MCF 10A (cell line): ENCODE measurements at places on chromosomes 2 and 18. TPM values are rescaled to one million over a fixed set of nuclear protein-coding genes. Genes with fewer than 3 reads are reported as not detected.

GRCh38 chr2:40310303-40310702 is 141.6 kb downstream of the SLC8A1 start:
- DNase-seq, result no peak

DNA sequence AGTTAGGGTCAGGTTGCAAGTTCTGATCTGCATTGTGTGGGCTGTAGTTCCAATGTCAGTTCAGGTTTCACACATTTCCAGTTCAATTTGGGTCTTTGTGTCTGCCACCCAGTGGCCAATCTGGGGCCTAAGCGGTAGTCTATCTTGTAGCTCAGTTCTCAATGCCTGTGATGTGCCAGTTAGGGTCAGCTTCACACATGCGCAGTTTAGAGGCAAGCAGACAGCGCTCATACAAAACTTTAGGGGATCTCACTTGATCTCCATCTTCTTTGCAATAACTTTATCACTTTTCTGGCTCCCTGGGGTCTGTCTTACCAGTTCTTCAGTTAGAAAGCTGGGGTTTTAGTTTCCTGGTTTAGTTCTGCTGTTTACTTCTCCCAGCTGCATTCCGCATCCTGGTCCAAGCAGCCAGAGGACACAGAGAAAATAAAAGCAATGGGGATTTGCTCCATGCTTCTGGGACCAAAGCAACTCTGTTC is 11.0 kb upstream of the ZNF24 start:
- peak; percentile 72 for DNase-seq

GRCh38 chr2:152028182-152028862 is 70.5 kb downstream of the CACNB4 start:
- peak; percentile 53 for DNase-seq

DNA sequence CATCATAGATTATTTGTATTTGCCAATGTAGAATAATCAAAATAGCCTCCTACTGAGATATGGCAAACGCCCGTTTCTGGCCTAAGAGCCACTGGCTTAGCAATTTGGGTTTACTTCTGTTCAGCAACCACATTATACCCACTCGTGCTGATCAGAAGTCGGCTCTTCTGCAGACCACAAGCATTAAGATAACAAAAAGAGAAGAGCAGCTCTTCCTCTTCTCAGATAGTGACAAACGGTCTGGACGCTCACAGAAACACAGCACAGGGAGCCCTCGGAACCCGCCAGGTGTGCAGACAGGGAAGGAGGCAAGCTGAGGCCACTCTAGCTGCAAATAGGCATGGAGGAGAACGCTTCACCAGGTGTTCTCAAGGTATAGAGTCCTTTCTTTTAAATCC is 164.0 kb downstream of the HDAC4 start:
- DNase-seq, result no peak

DNA sequence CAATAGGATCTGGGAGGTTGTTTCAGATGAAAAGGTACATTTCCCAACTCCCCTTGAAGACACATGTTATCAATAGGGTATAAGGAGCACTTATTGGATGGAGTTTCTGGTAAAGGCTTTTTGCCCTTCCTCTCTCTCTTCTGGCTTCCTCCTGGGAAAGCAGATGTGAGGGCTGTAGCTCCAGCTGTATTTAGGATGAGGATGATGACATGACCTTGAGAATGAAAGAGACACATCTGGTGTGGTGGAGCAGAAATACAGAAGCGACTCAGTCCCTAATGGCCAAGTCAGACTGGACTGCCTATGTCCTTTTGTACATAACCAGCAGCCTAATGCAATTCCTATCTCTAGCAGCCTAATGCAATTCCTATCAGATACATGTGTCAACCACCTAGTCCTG is 100.9 kb upstream of the NXPH2 start:
- no peak for DNase-seq

- DNase-seq, result peak; percentile 83
Measured at GRCh38 chr2:98560256-98560771, 48.0 kb downstream of the COA5 start.

GRCh38 chr2:203535078-203535783 is at the start of gene RAPH1:
Gene RAPH1 (minus strand): TSS chr2:203535301. CDS start chr2:203495353, 39,948 bp downstream.
- DNase-seq, result peak; percentile 84

The CHRNA1 gene
- total RNA-seq, result not detected in 2 replicates

The CROCC2 gene
- not detected in 2 replicates for total RNA-seq

The FOXD4L1 gene
- 0.63 and 0.98 TPM in 2 replicates for total RNA-seq
